ENCODE measurements at places on chromosomes 7 and 10.

GRCh38 chr10:109939315-109939961, 16.1 kb upstream of the XPNPEP1 start:
- no peak for DNase-seq

- DNase-seq, result no peak
Observed at GRCh38 chr10:754914-755313, 65.4 kb upstream of the DIP2C start.

DNA sequence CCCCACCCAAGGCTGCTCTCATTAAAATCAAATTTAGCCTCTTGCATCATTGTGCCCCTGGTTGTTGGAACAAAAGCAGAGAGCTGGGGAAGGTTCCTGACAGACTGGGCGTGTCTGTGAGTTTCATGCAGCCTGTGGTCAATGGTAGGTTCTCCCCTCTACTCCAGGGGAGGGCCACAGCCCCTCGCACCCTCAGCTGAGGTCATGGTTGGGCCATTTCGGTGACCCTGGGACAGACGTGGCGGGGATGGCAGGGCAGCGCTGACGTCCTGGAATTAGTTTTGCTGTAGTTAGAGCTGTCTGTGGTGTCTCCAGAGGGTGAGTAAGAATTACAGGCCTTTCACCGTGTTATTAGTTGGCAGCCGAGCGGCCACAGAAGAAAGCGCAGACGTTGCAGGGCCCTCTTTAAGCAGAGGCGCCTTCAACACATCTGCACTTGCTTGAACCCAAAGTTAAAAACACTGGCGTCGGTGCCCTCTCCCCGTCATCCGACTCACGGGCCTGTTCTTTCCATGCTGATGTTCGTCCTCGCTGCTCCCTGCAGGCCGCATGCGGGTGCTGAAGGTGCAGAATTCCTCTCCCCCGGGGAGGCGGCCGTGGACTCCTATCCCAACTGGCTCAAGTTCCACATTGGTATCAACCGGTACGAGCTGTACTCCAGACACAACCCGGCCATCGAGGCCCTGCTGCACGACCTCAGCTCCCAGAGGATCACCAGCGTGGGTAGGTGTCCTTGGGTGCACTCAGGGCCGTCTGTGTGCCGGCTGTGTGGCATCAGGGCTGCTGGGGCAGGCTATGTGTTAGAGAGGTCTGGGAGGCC, 2.8 kb downstream of the FAM20C start:
- DNase-seq, result no peak

DNA sequence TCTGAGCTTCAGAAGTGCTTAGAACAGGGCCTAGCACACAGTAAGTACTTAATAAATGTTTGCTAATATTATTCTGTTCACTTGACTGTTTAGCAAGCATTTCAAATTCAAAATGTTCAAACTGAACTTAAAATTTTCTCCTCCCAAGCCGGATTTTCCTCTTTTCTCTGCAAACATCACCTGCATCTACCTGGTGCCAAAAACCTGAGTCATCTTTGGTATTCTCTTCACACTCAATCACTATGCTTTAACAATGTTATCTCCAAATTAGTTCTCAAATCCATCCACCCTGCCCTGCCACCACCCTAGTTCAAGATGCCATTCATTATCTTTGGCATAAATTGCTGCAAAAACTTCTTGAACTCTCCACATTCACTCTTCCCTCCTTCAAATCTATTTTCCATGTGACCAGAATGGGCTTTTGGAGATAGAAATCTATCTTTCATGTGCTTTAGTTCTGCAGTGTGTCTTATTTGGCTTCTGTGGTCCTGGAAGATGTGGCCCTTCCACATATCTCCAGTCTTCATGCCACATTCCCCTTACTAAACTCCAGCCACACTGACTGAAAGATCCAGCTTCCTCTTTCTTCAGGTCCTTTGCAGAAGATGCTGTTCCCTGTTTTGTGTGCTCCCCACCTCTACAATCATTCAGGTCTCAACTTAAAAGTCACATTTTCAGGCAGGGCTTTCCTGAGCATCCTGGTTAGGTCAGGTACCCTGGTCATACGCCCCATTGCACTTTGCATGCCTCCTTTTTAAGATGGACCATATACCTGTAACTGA, 2.0 kb downstream of the GGCT start:
- DNase-seq, result peak; percentile 14

- no peak for DNase-seq
Observed at GRCh38 chr7:39259391-39260003, 281.8 kb downstream of the POU6F2 start.

DNA sequence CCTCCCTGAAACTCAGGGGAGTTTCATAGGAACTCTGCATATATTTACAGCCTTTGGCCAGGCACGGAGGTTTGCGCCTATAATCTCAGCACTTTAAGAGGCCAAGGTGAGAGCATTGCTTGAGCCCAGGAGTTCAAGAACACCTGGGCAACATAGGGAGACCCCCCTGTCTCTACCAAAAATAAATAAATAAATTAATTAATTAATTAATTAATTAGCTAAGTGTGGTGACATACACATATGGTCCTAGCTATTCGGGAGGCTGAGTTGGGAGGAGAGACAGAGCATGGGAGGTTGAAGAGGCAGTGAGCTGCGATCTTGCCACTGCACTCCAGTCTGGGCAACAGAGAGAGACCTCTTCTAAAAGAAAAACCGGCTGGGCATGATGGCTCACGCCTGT, 9.4 kb upstream of the LEP start:
- DNase-seq, result no peak

DNA sequence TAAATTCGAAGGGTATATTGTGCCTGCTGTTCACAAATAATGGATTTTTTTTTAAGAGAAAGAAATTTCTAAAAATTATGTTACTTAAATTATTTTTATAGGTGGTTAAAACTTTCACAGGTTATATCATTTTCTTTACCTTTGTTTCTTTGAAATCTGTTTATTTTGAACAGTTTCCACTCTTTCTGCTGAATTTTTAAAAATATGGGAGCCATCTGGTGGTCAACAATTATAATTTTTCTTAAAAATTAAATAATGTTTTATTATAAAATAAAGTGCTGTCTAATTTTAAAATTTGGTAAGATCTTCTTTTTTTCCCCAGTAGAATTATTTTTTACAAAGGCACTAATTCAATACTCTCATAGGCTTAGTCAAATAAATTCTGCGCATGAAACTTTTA, 263.9 kb downstream of the ETV1 start:
- DNase-seq, result no peak

GRCh38 chr7:117971556-117972244, 98.5 kb upstream of the CTTNBP2 start:
- no peak for DNase-seq

DNA sequence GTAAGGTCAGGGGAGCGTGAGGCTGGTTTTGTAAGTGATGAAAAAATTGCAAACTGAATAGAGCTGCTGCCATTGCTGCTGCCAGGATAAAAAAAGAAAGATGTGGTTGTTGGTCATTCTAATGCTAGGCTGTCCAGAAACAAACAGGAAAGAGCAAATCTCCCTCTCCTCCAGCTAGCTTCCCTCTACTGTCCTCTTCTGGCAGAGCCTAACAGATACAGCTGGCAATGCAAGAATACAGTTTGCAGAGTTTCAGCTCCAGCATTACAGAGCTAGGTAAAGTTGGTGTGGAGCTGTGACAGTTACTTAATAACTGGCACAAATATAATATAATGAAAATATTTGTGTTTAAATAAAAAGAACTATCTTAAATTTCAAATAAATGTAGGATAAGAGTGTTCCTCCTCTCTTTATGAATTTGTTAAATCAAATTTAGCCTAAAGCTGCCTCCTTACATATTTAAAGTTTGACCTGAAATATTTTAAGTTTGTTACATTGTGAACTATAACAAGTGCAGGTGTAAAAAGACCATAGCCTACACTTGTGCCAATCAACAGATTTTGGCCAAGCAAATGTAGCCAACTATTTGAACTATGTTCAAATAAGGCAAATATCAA, 407.7 kb downstream of the SH2D4B start:
- no peak for DNase-seq

DNA sequence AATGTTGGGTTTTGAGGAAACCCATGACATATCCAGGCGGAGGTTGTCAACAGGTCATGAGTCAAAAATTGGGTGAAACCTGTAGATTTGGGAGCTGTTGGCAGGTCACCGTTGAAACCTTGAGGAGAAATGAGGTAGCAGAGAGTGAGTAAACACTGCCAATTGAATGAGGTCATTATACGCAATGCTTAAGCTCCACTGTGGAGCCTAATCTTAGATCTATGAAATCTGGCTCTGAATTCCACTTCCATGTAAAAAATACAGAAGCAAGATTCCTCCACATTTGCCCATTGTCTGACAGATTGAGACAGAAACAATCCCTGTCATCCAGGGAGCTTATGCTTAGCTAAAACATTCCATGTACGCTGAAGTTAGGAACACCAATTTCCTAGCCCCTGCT, 76.0 kb upstream of the IL6 start:
- no peak for DNase-seq

GRCh38 chr10:83012866-83013265, 1126.4 kb upstream of the GHITM start:
- DNase-seq, result no peak

DNA sequence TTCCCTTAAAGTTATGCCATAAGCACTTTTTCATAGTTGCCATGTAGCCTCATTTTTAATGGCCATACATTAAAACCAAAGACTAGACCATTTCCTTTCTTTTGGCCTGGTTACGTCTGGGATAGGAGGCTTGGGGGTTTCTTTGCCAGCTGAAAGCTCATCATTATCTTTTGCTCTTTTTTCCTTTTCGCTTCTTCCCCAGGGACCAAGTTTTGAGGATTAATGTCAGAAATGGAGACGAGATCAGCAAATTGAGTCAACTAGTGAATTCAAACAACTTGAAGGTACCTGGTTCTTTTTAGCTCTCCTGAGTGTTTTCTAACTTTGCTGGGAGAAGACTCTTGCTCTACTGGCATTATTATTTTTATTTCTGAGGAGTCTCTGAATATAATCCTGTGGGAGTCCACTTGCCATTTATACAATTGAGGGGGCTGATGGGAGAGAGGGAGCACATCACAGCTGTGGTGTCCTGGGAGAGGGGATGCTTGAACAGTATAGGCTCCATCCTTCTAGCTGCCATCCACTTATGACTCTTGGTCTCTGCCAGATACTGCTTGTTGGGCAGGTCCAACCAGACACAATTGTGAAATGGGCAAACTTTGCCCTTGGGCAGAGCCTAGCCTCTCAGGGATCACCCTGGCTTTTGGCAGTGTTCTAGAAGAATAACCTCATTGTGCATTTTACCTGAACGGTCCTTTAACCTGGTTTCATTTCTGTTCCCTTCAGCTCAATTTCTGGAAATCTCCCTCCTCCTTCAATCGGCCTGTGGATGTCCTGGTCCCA, 5.8 kb downstream of the CPA4 start:
- no peak for DNase-seq

GRCh38 chr10:78053211-78053868, 19.7 kb downstream of the RPS24 start:
- DNase-seq, result no peak

DNA sequence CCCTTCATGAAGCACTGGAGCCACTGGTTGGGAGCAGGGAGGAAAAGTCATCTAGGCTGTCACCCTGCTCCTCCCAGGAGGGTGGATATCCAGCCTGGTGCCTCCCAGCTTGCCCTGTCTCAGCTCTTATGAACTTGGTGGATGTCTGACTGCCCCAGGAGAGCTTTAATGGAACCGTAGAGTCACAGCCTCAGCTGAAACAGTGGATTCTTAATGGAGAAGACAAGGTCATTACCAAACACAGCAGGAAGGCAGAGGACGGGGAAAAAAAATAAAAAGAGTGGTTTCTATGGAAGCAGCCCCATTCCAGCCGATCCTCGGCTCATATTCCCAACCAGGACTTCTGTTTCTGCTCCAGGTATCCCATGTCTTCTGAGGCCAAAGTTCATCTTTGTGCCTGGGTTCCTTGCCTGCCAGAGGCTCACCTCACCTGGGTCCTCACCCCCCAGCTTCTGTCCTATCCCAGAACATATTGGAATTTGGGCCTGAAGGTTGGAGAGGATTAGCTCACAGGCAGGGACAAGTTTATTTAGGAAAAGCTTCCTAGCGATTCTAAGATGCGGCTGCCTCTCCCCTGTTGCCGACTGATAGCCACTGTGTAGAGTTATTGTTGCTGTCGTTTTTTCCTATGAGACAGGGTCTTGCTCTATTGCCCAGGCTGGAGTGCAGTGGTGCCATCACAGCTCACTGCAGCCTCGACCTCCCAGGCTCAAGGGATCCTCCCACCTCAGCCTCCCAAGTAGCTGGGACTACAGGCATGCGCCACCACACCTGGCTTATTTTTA, 15.6 kb downstream of the CCL26 start:
- DNase-seq, result no peak

GRCh38 chr10:70222340-70222794, 10.9 kb downstream of the PPA1 start:
- no peak for DNase-seq

DNA sequence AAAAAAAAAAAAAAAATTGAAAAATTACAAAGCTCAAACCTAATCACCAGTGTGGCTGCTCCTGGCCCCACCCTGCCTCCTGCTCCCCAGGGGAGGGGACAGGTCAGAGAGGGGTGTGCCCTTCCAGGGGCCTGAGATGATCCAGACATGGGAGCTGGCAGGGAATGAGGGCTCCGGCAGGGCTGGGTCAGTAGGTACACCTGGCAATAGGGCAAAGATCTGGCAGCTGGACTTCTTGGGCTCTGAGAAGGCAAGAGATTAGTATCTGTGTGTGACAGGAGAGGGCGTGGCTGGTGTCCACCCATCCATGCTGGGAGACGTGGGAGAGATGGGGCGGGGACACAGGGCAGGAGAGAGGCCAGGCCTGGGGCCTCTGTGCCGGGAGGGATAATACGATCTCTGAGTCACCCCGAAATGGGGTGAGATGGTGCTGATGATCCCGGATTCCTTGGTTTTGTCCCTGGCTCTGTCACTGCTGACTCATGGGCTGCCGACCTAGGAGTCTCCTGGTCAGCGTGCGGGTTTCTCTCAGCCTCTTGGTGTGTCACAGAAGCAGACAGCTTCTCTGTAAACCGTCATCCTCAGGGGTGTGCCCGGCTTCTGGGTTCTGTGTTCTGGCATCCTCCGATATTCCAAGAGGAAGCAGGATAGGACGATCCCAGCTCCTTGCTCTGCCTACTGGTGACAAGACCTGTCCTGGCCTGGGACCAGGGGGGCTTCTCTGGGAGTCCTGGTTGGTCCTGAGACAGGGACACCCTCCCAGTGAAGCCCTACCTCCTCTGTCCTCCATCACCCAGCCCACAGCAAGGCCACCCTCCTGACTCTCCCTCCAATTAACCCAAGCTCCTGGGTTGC, 8.2 kb upstream of the CLDN4 start:
- DNase-seq, result peak; percentile 75

- DNase-seq, result no peak
Observed at GRCh38 chr7:125568799-125569198, 639.2 kb upstream of the POT1 start.

GRCh38 chr10:31186225-31187000, 132.6 kb upstream of the ZEB1 start:
- DNase-seq, result no peak

- DNase-seq, result no peak
Observed at GRCh38 chr10:31299119-31299518, 19.9 kb upstream of the ZEB1 start.

DNA sequence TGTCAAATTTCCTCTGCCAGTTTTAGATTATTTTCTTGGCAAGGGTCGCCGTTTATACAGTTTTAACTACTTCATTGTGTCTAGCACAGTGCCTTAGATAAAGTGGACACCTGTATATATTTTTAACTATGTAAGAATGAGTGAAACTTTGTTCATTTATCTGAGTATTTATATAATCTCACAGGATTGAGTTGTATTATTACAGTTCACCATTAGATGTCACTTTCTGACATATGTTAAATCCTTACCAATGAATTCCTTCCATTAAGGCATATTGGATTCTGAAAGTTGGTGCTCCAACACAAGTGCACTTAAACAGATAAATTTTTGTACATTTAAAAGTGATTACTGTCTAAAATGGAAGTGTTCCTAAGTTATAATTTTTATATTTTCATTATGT, 43.0 kb downstream of the ZMYND11 start:
- peak; percentile 45 for DNase-seq

- no peak for DNase-seq
Observed at GRCh38 chr7:111092406-111093236, 1.7 kb downstream of the LRRN3 start.
